ENCODE measurements at places on chromosomes 7 and 10.

DNA sequence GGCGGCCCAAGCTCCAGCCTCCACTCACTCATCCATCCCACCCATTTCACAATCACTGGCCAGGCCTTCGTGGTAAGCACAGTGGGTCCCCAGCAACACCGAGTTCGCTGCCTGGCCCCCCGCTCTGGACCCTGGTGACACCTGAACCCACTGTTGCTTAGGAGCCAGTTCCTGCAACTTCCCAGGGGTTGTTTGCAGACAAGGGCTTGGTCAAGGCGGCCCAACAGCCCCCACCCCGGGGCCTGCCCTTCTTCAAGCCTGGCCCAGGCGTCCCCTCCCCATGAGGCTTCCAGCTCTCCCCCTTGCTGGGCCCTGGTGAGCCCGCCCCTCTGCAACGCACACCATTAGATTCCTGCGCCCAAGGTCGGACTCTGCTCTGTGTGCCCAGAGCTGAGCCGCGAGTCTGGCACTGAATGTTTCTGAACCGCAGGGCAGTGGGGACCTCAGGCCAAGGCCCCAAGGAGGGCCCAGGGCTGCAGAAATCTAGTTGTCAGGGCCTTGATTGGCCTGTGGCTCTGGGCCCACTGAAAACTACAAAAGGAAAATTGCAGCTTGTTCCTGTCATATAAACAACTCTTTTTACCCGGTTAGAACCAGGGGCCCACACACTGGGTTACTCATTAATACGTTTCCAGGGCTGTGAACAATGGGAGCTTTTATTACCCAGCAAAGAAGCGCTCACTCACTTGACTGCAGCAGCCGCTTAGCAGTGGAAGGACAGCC lies 2.1 kb upstream of the COX19 start:
- H3K27ac ChIP-seq = no peak overlapping the region
- H3K4me1 ChIP-seq = peaks cover 19% of the 10 kb centered on the region
- no peak overlapping the region for H3K4me3 ChIP-seq
- DNase-seq = no peak

DNA sequence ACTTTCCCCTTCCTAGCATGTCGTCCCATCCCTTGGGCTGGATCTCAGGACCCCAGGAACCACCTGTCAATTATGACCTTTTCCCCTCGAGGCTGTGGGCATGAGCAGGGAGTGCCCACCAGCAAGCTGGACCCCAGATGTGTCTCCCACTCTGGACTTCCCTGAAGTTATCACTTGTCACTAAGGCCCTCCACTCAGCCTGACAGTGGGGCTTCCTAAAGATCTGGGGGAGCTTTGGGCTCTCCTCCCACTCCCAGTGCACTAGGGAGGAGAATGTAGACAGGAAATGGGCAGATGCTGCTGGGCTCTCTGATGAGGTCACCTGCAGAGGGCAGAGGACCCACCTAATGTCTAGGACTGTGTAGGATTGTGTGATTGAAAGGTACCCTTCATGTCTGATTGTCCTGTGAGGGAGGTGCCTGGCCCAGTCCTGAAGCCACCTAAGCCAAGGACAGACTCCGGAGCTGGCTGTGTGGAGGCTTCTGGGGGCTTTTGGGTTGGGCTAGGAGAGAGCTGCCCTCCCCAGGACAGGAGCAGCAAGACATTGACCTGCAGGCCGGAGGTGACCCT lies 18.7 kb downstream of the MYO1G start:
- H3K27ac ChIP-seq = peak overlapping the region; percentile 59
- H3K36me3 ChIP-seq = peaks cover 20% of the 10 kb centered on the region
- H3K4me1 ChIP-seq = peaks cover 23% of the 10 kb centered on the region
- peak; percentile 16 for DNase-seq
- peak overlapping the region; percentile 12 for H3K4me3 ChIP-seq
- no peaks in the 10 kb centered on the region for H3K27me3 ChIP-seq

DNA sequence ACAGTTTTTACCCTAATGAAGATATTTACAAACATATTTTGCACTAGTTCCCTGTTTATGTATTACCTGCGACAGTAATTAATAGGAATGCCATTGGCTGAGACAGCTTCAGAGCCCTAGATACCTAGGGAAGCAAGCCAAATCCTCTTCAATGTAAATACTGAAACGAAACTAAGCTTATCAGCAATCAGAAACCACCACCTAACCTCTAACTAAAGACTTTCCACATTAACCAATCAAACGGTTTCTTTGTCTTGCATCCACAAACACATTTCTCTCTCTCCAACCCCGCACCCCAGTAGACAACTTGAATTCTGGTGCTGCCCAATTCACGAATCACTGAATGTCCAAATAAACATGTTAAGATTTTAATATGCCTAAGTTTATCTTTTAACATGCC lies 474.4 kb upstream of the C7orf33 start:
- H3K27me3 ChIP-seq = no peaks in the 10 kb centered on the region
- H3K27ac ChIP-seq = no peak overlapping the region
- no peaks in the 10 kb centered on the region for H3K4me1 ChIP-seq
- DNase-seq = no peak
- no peak overlapping the region for H3K4me3 ChIP-seq
- no peaks in the 10 kb centered on the region for H3K36me3 ChIP-seq

GRCh38 chr7:122616951-122617350 lies 82.0 kb downstream of the RNF133 start:
- no peaks in the 10 kb centered on the region for H3K36me3 ChIP-seq
- no peaks in the 10 kb centered on the region for H3K4me1 ChIP-seq
- no peak overlapping the region for H3K27ac ChIP-seq
- no peaks in the 10 kb centered on the region for H3K27me3 ChIP-seq

- H3K27me3 ChIP-seq = no peaks in the 10 kb centered on the region
- no peak overlapping the region for H3K27ac ChIP-seq
- H3K4me1 ChIP-seq = no peaks in the 10 kb centered on the region
- H3K36me3 ChIP-seq = peaks cover 27% of the 10 kb centered on the region
Measured at GRCh38 chr10:97355571-97355975, 21.0 kb upstream of the FRAT2 start.

DNA sequence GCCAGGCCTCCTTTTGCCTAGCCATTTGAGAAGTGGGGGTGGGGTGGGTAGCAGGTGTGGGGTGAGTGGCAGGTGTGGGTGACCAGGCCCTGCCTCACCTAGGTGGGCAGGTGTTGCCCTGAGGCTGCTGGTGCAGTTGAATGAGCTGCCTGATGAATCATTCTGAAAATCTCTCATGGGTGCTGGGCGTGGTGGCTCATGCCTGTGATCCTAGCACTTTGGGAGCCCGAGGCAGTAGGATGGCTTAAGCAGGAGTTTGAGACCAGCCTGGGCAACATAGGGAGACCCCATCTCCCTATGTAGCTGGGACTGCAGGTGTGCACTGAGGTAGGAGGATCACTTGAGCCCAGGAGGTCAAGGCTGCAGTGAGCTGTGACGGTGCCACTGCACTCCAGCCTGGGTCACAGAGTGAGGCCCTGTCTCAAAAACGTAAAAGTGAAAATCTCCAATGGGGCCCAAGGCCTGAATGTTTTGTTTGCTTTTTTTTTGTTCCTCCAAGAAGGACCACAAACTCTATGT lies 17.7 kb downstream of the TSPAN14 start:
- H3K36me3 ChIP-seq = peaks cover 29% of the 10 kb centered on the region
- peak overlapping the region; percentile 95 for H3K27ac ChIP-seq
- no peaks in the 10 kb centered on the region for H3K27me3 ChIP-seq
- H3K4me1 ChIP-seq = peaks cover 93% of the 10 kb centered on the region
- DNase-seq = no peak

DNA sequence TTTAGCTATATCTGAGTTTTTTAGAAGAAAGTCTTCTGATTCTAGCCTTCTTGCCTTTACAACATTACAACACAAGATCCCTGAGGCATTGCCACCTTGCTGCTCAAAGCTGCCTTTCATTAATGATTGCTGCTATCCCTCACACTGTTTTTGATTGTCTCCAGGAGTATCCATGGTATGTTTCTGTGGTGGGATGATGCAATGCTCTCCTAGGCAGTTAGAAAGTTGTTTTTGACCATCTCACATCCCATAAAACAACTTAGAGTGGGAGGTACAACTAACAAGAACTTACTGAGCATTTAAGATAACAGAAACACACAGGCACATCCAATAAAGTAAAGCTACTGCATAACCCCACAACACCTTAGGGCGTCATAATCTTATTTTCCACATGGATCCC lies 1156.0 kb upstream of the LRRTM3 start:
- DNase-seq = no peak
- H3K36me3 ChIP-seq = no peaks in the 10 kb centered on the region
- no peak overlapping the region for H3K27ac ChIP-seq
- no peak overlapping the region for H3K4me3 ChIP-seq

DNA sequence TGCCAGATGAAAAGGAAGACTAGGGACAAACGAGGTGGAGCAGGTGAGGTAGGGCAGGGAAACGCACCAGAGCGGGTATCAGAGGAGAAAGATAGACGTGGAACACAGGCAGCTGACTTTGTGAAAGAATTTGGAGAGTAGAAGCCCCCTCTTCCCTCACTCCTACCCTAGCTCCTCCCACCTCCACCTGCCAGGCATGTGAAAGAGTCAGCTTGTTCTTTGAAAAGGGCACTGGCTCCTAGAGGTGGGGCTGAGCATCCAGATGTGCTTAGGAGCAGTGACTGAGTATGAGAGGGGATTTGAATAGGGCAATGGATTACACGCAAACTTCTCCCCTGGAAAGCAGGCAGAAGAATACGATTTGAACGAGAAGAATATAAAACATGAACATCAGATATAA lies 174.2 kb upstream of the INHBA start:
- H3K27ac ChIP-seq = no peak overlapping the region
- H3K4me1 ChIP-seq = peaks cover 53% of the 10 kb centered on the region
- no peak for DNase-seq
- H3K4me3 ChIP-seq = no peak overlapping the region
- peaks cover 21% of the 10 kb centered on the region for H3K36me3 ChIP-seq

GRCh38 chr7:132076301-132077035 lies 499.8 kb downstream of the PLXNA4 start:
- peaks cover 14% of the 10 kb centered on the region for H3K27me3 ChIP-seq
- no peak overlapping the region for H3K4me3 ChIP-seq
- no peaks in the 10 kb centered on the region for H3K36me3 ChIP-seq
- DNase-seq = no peak
- H3K4me1 ChIP-seq = no peaks in the 10 kb centered on the region

- DNase-seq = no peak
- H3K4me1 ChIP-seq = no peaks in the 10 kb centered on the region
- H3K36me3 ChIP-seq = no peaks in the 10 kb centered on the region
- H3K27ac ChIP-seq = no peak overlapping the region
- no peak overlapping the region for H3K4me3 ChIP-seq
- H3K27me3 ChIP-seq = no peaks in the 10 kb centered on the region
Measured at GRCh38 chr7:147700702-147701101, 889.9 kb upstream of the C7orf33 start.

GRCh38 chr7:154753226-154753625 lies 249.7 kb downstream of the PAXIP1 start:
- H3K4me3 ChIP-seq = no peak overlapping the region
- no peaks in the 10 kb centered on the region for H3K4me1 ChIP-seq
- DNase-seq = no peak
- no peaks in the 10 kb centered on the region for H3K36me3 ChIP-seq
- no peaks in the 10 kb centered on the region for H3K27me3 ChIP-seq

GRCh38 chr10:59905066-59905730 lies 1.2 kb downstream of the CCDC6 start:
- DNase-seq = peak; percentile 55
- peaks cover 42% of the 10 kb centered on the region for H3K36me3 ChIP-seq
- H3K27ac ChIP-seq = peak overlapping the region; percentile 96
- no peaks in the 10 kb centered on the region for H3K27me3 ChIP-seq
- H3K4me3 ChIP-seq = peak overlapping the region; percentile 95

DNA sequence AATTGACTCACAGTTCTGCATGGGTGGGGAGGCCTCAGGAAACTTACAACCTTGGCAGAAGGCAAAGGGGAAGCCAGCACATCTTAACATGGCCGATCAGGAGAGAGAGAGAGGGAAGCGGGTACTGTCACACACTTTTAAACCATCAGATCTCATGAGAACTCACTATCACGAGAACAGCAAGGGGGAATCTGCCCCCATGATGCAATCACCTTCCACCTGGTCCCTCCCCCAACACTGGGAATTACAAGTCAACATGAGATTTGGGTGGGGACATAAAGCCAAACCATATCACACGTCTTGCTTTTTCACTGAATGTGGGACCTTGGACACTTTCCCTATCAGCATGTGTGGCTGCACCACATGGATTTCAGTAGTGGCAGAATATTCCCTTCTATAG lies 9.0 kb upstream of the AKR1E2 start:
- no peak overlapping the region for H3K4me3 ChIP-seq
- no peaks in the 10 kb centered on the region for H3K4me1 ChIP-seq
- H3K36me3 ChIP-seq = no peaks in the 10 kb centered on the region
- no peak for DNase-seq

- no peak overlapping the region for H3K4me3 ChIP-seq
- no peaks in the 10 kb centered on the region for H3K27me3 ChIP-seq
- no peak for DNase-seq
- H3K4me1 ChIP-seq = peaks cover 13% of the 10 kb centered on the region
Measured at GRCh38 chr7:6032167-6032566, 991 bp downstream of the ANKRD61 start.

All from activated naive CD8-positive, alpha-beta T cell treated with anti-CD3 and anti-CD28 coated beads, Interleukin-2, amount 50 U/mL, for 24 hours (primary cell).